ENCODE measurements at places on chromosomes 1 and 21. TPM values are rescaled to one million over a fixed set of nuclear protein-coding genes. Genes with fewer than 3 reads are reported as not detected.

- DNase-seq, result no peak
Measured at GRCh38 chr1:81382561-81382960, 418.2 kb upstream of the ADGRL2 start.

- no peak for DNase-seq
Measured at GRCh38 chr1:54157401-54157800, 4.6 kb upstream of the CDCP2 start.

DNA sequence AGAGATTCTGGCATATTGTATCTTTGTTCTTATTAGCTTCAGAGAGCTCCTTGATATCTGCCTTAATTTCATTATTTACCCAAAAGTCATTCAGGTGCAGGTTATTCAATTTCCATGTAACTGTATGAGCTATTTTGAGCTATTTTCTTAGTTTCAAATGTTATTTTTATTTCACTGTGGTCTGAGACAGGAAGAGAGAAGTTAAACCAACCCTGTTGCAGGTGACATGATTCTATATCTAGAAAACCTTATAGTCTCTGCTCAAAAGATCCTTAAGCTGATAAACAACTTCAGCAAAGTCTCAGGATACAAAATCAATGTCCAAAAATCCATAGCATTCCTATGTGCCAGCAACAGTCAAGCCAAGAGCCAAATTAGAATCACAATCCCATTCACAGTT is 1644.0 kb upstream of the B3GALT2 start:
- DNase-seq, result no peak

GRCh38 chr1:174209347-174210187 is 50.2 kb downstream of the RABGAP1L start:
- no peak for DNase-seq

DNA sequence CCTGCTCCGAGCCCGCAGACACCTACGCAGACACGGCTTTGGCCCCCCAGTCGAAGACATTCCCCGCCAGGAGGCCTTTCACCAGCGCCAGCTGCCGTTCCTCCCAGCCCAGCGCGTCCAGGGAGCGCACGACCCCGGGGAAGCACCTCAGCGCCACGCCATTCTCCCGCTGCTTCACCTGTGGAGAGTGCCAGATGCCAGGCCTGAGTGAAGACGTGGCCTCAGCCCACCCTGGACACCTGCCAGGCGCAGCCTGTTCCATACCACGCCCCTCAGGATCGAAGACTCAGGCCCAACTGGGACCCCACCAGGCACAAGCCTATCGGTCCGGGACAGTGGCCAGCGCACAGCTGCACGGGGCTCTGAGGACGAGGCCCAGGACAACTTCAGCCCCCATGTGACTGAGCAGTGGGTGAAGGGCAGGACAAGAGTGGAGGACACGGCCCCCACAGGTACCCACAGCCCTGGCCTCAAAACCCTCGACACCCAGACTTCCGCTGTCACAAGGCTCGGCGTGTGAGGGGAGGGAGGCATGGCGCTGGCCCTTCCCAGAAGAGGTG is 13.5 kb downstream of the PANK4 start:
- DNase-seq, result no peak

DNA sequence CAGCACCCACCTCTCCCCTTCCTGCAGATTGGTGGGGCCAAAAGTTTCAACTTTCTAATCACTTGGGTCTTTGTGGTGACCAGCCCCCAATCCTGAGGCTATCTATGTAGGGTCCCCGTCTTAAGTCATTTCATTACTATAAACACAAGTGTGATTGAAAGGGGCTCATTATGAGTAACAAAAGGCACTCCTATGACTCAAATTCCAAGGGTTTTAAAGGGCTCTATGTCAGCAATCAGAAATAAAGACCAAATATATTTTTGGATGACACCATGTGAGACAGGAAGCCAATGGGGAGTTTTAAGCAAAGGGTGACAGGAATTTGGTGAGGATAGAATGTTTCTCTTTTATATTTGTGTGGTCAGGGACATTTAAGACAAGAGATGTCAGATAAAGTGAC is 6.2 kb downstream of the ERO1B start:
- no peak for DNase-seq

DNA sequence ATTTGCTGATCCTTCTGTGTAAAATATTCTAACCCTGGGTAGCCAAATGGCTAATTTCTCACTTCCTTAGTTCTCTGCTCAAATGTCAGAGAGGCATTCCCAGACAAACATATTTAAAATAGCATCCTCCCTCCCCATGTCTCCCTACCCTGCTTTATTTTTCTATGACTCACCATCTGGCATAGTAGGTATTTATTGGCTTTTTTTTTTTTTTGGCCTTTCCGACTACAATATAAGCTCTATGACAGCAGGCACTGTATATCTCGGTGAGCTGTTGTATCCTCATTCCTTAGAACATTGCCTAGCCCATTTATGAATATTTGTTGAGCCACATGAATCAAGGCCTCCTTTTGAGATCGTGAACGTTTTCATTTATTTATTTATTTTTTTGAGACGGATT is 1.5 kb upstream of the NEK7 start:
- no peak for DNase-seq

The CELSR2 gene
- total RNA-seq, result 5.2 TPM

The OVAAL gene
- not detected for total RNA-seq

The CATSPERE gene
- 0.58 TPM for total RNA-seq

The TLR5 gene
- total RNA-seq, result 0.58 TPM
